Fibroblast of lung (primary cell): ENCODE measurements at places on chromosomes 13 and 19. TPM values are rescaled to one million over a fixed set of nuclear protein-coding genes. Genes with fewer than 3 reads are reported as not detected.

GRCh38 chr13:42569576-42570344 is 4.2 kb upstream of the TNFSF11 start:
- no peak for DNase-seq

DNA sequence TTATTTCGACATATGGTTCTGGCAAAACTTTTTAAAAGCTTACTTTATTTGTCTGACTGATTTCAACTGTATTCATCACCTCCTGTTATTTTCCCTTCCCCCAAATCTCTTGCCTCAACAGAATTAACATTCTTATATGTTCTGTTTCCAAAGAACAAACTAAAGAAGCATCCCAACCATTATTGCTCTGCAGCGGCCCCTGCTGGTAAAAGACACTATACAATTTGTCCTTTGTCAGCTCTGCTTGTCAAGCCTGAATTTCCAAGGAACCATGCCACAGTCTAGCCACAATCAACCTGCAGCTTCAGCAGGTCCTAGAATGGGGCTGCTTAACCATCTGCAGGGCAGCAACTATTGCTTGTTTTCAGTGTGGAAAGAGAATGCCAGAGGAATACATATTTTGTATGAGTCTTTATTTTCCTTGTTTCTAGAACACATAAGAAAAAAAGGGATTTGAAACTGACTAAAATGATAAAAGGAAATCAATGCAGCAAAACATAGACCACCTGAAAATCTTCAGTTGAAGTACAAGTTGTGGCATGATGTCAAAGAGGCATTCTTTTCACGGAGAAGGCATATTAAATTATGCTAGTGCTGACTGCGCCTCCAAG is 845.3 kb downstream of the DIAPH3 start:
- peak; percentile 64 for DNase-seq

The ICAM5 gene
- 1.8 and 2.5 TPM in 2 replicates for total RNA-seq

- DNase-seq, result no peak
Observed at GRCh38 chr13:29429286-29429900, 166.1 kb downstream of the SLC7A1 start.

DNA sequence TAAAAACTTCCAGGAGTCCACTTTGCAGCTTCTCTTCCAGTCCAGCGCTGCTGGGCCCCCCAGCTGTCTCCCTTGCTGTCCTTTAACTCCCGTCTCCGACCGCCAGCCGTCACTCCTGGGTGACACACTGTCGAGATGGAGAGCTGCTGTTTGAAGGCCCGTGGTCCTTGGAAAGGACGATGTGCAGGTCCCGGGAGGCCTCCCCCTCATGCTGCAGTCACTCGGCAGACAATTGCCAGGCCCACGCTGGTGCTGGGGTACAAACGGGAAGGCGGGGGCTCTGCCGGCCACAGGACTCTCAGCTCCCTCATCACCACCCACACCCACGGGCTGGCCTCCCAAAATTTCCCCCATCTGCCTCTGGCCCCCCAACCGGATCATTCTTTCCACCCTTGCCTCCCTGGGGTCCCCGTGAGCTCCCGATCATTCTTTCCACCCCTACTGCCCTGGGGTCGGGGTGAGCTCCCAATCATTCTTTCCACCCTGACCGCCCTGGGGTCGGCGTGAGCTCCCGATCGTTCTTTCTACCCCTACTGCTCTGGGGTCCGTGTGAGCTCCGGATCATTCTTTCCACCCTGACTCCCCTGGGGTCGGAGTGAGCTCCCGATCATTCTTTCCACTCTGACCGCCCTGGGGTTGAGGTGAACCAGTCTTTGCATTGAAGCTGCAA is 16.0 kb upstream of the ZNF554 start:
- DNase-seq, result no peak

GRCh38 chr13:42401376-42401775 is 129.4 kb downstream of the AKAP11 start:
- no peak for DNase-seq

The KLK14 gene
- not detected in 2 replicates for total RNA-seq

The ATP8A2 gene
- under 0.01 and 0.26 TPM in 2 replicates for total RNA-seq

The ZNF418 gene
- 8.2 and 8.4 TPM in 2 replicates for total RNA-seq

GRCh38 chr13:51419001-51419636 is 33.7 kb downstream of the INTS6 start:
- no peak for DNase-seq

DNA sequence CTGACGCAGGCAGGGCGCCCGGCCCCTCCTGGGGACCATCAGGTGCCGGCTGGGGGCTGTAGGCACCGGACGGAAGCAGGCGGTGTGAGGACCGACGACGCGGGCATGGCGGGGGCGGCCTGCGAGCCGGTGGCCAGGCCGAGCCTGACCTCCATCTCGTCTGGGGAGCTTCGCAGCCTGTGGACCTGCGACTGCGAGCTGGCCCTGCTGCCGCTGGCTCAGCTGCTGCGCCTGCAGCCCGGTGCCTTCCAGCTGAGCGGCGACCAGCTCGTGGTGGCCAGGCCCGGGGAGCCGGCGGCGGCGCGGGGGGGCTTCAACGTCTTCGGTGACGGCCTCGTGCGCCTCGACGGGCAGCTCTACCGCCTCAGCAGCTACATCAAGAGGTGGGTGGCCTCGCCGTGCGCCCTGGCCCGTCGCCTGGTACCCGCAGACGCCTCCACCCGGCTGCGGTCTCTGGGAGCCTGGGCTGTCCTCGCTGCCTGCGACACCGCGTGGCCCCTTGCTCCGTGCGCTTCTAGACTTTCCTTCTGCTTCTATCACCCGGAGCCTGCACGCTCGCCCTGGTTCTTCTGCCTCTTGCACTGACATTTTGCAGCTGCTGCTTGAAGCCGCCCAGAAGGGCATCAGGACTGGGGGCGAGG is 460 bp downstream of the MEDAG start:
- peak; percentile 17 for DNase-seq

DNA sequence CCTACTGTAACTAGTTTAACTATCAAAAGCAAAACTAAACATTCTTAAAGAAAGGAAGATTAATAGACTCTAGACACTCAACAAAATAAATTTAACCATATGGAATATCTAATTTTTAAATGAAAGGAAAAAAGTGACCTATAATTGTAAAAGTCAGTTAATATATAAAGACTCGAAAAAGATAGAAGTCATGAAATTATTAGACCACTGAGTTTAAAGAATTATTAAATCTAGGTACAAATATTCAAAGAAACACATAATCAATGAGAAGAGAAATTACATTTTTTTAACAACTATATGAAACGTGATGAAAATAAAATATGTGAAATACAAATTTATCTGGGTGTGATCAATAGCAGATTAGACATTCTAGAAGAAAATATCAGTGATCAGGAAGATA is 706.8 kb upstream of the PCDH20 start:
- DNase-seq, result no peak

- no peak for DNase-seq
Observed at GRCh38 chr13:102598061-102598460, 1.3 kb downstream of the TPP2 start.

The ELSPBP1 gene
- total RNA-seq, result not detected in 2 replicates

DNA sequence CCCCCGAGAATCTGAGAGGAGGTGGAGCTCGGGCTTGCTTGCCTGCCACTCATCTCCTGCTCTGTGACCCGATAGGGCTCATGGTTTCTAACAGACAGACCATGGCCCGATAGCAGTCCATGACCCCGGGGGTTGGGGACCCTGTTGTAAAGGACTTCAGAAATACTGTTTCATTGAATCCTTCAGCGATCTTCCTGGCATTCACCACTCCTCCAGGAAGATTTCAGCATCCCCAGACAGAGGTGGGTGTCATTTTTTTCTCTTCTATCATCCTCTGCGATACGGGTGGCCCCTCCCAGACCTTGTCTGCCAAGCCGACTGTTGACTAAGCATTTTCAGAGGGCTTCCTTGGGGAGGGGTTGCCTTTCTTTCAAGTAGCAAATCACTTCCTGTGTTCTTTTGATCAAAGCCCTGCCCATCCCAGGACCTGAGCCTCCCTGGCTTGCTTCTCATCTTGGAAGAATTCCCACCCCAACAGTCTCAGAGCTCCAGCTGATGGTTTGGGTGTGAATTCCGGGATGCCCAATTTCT is 1.7 kb downstream of the MYO1F start:
- peak; percentile 22 for DNase-seq

DNA sequence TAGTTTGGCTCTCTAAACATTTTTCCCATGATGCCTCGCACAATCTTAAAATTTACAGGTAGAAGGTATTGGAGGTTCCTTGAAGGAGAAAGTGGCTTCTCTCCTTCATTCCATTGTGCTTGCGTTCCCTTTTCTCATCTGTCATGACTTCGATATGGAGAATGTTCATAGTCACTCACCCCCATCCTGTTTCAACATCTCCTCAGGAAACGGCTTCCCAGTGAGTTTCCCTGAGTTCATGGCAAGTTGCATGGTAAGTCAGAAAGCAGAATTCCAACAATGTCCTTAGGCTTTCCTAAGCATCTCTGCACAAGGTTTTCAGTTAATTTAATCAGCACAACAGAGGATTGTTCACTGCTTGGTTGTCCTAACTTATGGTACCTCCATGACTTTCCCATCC is 581.8 kb upstream of the SLITRK5 start:
- peak; percentile 75 for DNase-seq

GRCh38 chr19:31461814-31462539 is 112.7 kb upstream of the TSHZ3 start:
- DNase-seq, result peak; percentile 6

DNA sequence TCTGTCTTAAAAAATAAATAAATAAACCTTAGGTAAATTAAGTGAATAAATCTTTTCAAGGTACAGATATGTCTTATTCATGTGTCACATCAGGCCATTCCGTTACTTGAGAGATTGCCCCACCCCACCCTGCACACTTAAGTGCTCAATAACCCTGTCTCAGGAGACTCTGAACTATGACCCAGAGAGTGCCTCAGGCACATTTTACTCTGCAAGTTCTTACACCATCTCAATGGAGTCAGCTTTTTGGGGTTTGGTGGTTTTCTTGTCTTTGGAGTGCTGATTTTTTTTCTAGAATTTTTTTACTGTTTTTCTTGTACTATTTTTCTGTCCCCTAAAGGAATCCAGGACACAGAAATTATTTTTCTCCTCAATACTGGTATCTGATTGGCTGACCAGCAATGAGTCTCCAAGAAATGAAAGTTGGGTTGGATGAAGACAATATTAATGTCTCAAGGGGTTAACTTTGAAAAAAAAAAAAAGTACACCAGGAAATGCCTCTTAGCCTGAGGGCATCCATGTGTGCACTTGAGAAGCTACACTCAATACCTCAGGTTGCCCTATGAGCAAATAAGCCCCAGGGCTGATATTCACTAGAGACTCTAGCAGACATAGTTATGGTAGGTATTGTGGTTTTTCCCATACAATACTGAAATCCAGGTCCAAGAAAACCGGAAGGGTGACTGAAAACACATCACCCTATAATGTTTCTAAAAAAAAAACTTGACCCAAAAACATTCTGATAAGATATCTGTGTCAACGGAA is 114.6 kb upstream of the ZNF91 start:
- no peak for DNase-seq

DNA sequence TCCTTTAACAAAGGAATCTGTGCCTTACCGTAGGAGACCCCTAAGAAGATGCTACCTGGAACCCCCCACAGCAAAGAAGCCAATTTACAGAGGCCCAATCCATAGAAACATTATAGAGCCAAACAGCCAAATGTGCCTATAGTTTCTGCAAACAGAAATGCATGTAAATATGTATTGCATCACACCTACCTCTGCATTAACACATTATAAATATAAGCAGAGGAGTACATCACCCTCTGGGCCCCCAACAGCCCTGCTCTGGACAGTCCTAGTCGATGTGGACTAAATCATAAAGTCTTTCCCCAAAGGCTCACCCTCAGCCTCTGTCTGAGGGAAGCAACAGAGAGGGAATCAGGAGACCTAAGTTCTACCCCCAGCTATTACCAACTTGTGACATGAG is 25.7 kb downstream of the ZNF541 start:
- no peak for DNase-seq

GRCh38 chr13:91184244-91184926 is 163.1 kb upstream of the MIR17HG start:
- DNase-seq, result no peak

DNA sequence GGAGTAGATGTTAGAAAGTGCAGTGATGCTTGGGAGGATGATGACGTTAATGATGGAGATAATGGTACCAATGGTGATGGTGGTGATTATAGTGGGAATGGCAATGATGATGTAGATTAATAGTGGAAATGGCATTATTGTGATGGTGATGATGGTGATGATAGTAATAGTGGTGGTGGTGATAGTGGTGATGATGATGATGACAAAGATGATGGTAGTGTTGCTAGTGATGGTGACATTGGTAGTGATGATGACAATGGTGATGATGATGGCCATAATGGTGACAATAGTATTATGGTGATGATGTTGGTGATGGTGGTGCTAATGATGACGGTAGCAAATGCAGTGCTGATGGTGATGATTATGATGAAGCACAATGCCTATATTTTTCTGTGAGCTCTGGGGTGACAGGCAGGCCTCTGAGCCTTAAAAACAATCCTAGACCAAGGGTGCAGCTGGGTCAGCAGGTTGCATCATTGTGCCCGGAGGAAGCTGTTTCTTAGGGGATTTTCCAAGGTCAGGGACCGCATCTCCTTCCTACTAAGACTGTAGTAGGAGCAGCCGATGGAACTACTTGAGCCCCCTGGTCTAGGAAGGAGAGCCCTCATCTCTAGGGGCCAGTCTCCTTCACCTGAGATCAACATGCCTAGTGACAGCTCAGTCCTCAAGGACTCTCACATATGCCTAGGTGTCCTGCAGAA is 7.8 kb downstream of the CEACAM18 start:
- DNase-seq, result no peak

The WDR87 gene
- total RNA-seq, result not detected in 2 replicates

DNA sequence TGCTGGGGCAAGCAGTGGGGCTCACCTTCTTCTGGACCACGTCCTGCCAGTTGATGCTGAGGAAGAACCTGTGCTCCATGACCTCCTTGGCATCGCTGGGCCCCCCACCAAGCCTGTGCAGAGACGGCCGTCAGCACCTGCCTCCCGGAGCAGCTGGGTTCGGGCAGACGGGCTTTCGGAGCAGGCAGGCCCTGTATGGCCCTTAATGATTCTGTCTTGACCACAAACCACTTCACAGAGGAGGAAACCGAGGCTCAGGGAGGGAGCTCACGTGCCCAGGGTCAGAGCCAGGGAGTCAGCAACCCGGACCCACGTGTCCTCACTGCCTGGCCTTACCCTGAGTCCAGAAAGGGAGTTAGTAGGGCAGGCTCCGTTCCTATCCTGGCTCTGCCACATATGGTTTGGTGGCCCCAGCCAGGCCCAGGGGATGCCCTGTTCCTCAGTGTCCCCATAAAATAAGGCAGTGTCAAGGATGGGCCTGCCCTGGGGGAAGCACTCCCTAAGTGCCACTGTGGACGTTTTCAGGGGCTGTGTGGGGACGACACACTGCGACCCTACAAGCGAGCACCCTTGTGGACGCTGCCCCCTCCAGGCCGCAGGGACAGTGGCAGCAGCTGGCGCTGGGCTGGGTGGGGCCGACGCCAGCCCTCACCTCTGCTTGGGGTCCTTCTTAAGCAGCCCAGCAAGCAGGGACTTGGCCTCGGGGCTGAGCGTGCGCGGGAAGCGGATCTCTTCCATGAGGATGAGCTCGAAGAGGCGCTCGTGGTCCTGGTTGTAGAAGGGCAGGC is 8.9 kb upstream of the CCNP start:
- no peak for DNase-seq

The CEACAM19 gene
- 3.1 and 7.8 TPM in 2 replicates for total RNA-seq
